ENCODE measurements at places on chromosomes 4 and X.
A peak's percentile ranks its signal among the peaks of the same experiment; 100 is the strongest.

GRCh38 chr4:16626945-16627344 lies 271.5 kb downstream of the LDB2 start:
- DNase-seq, result no peak

DNA sequence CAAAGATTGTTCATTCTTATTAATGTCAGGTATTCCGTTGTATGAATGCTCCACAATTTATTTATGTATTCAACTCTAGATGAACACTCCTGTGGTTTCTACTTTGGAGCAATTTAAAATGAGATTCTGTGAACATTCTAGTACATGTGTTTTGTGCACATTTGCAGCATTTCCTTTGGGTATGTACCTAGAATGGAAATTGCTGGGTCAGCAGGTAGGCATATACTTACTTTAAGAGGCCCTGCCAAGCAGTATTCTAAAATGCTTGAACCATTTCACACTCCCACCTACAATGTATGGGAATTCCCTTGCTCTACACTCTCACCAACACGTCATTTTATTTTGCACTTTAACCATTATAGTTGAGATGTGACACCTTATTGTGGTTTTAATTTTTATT lies 59.4 kb upstream of the MAGEB2 start:
- no peak for DNase-seq

DNA sequence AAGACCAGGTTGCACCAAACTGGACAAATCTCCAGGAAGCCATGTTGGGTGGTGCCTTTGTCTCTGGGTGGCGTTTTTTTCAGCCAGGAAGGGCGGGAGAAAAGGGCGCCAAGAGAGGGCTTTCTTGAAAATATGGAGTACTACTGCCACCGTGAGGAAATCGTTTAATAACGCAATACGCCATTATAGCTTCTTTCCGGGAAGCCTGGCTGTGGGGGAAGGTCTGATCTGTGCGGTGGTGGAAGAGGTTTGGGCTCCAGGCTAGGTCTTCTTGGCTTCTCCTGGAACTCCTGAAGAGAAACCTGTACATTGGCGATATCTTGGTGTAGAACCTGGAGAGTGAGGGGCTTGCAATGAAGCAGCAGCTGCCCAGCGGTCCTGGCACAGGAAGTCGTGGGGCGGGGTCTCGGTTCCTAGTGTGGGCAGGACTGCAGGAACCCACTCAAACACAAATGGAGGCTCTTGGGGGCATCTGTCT lies 202.7 kb downstream of the OR13H1 start:
- DNase-seq, result peak; percentile 59

GRCh38 chr4:107858158-107858742 lies 33.5 kb downstream of the SGMS2 start:
- no peak for DNase-seq

DNA sequence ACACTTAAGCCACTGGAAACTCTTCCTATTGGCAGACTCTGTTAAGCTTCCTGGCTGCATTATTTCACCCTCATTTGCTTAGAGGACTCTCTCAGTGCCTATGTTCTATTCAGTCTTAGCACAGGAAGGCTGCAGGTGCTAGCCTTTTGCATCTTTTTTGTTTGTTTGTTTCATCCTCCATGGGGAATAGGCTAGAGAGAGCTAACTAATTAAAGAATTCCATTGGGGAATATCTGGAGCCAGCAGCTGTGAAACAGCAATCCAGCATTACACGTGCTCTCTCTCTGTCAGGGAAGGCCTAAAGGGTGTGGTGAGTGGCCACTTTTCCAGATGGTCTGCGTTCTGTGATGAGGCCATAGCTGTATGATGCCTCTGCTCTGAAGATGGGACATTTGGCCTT lies 633.6 kb downstream of the SPRY1 start:
- no peak for DNase-seq

GRCh38 chrX:104270212-104270611 lies 15.5 kb upstream of the ESX1 start:
- no peak for DNase-seq

All from NCI-H1105 (cell line).